ENCODE measurements at places on chromosomes 16 and 17.

GRCh38 chr16:70714581-70715054 is 28.8 kb upstream of the MTSS2 start:
- DNase-seq, result peak; percentile 14

GRCh38 chr17:40073454-40074174 is 10.8 kb downstream of the THRA start:
- DNase-seq, result no peak

GRCh38 chr16:12406926-12407690 is 396.6 kb downstream of the CPPED1 start:
- DNase-seq, result no peak

- DNase-seq, result no peak
Observed at GRCh38 chr17:50547736-50548083, 736 bp downstream of the SPATA20 start.

DNA sequence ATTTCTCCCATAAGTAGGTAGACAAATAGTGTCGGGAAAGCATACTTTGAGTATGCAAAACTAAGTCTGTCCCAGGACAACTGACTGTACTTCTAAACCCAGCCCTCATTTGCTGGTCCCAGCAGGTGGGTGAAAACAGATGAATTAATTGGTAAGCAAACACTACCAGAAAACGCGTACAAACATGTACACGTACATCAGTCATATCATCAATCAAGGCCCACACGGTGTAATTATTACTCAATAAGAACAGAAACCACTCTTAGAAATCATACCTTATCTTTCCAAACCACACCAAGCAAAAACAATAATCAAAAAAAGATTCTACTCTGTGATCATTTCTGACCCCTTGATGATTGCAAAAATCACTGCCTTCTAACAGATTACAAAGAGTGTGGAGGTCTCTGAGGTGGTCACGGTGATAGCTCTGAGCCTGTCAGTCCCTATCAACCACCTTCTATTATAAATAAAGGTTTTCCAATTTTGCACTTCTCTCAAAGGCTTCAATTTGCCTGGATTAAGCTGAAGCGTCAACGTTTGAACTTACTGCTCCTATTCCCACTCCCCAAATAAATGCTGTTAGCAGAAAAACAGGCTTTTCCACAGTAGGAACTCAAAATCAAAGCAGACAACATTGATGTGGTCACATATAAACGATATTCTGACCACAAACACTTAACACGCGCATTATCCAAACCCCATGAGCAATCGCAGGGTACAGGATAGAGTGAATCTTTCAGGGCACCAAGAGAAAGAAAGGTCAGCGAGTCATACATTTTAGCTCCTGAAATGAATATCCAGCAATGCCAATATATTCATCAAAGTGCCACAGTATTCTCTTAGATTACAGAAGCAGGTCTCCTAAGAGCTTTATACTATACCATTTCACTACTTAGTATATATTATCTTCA is 211.9 kb downstream of the STX8 start:
- no peak for DNase-seq

- DNase-seq, result no peak
Observed at GRCh38 chr17:78538033-78538776, 39.0 kb downstream of the DNAH17 start.

DNA sequence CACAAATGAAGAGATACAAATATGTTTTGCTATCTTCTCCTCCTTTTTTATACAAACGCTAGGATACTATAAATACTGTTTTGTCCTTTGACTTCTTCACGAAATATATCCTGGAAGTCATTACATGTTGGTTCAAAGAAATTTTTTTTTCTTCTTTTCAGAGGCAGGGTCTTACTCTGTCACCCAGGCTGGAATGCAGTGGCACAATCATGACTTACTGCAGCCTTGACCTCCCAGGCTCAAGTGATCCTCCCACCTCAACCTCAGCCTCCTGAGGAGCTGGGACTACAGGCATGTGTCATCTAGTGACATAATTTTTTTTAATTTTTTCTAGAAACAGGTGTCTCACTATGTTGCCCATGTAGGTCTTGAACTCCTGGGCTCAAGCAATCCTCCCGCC is 16.1 kb downstream of the CMC2 start:
- no peak for DNase-seq

DNA sequence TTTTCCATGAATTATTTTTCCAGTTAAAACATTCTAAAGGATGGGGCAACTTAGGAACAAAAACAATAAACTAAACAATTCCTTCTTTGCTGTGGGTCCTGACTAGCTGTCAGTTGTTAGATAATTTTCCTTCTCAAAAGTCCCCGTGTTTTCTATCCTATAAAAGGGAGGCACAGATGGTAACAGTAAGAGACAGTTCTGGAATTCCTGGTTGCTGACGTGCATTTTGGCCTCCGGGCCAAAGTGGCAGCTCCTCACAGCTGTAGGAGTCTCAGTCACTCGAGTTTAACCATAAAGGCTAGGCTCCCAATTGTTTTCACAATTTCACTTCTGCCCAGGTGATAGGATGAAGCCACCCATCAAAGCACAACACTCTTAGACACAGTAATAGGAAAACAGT is 77.0 kb upstream of the ZNF423 start:
- DNase-seq, result peak; percentile 30

DNA sequence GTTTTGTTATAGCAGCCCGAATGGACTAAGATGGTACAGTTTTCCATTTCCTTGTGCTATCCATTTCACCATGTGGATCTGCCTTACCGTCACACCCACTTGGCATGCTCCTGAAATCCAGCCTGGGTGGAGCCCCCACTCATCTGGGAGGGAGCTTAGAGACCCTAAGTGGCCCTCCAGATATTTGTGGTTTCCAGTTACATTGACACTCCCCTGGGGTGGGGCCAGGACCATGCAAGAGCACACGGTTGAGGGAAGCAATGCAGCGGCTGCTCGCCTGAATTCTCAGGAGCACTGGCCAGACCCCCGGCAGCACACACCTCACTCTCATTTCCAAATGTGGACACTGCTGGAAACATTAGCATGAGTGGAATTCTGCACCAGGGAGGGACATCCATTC is 231.1 kb downstream of the UTP18 start:
- no peak for DNase-seq

GRCh38 chr16:17377360-17378324 is 93.1 kb downstream of the XYLT1 start:
- no peak for DNase-seq

DNA sequence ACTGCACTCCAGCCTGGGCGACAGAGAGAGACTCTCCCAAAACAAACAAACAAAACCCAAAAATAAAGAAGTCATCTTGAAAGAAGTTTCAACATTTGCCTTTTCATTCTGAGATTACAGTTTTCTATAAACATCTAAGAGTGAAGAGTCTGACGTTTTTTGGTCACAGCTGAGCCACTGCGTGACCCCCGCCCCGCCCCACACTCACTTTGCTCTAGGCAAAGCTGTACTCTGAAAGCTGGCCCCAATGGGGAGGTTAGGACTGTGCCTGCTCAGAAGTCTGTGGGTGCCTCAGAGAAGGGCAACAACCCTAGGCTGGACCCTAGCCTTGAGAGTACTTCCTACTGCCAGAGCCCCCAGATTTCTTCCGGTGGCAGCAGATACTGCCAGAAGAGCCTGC is 19.3 kb downstream of the CYB5D2 start:
- no peak for DNase-seq

GRCh38 chr16:48422537-48422936 is 37.3 kb upstream of the SIAH1 start:
- DNase-seq, result no peak

- no peak for DNase-seq
Observed at GRCh38 chr16:2204416-2205103, 694 bp upstream of the MLST8 start.

- peak; percentile 81 for DNase-seq
Observed at GRCh38 chr16:46857368-46857945, 26.5 kb upstream of the C16orf87 start.

GRCh38 chr17:28333083-28333746 is 2.1 kb downstream of the IFT20 start:
- DNase-seq, result no peak

DNA sequence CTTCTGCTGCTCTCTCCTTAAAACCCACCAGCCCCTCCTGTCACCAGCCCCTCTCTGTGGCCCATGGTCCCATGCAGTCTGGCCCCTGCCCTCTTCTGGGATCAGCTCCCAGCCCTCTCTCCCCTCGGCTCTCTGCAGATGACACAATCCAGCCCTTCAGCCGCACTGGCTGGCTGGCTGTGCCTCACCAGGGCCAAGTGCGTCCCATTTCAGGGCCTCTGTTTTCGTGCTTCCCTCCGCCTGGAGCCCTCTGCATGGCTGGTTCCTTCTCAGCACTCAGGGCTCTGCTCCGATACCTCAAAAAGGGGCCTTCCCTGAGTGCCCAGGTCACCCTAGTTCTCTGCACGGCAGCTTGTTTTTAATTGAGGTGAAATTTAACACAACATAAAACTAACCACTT is 124.3 kb downstream of the SOCS1 start:
- DNase-seq, result no peak

DNA sequence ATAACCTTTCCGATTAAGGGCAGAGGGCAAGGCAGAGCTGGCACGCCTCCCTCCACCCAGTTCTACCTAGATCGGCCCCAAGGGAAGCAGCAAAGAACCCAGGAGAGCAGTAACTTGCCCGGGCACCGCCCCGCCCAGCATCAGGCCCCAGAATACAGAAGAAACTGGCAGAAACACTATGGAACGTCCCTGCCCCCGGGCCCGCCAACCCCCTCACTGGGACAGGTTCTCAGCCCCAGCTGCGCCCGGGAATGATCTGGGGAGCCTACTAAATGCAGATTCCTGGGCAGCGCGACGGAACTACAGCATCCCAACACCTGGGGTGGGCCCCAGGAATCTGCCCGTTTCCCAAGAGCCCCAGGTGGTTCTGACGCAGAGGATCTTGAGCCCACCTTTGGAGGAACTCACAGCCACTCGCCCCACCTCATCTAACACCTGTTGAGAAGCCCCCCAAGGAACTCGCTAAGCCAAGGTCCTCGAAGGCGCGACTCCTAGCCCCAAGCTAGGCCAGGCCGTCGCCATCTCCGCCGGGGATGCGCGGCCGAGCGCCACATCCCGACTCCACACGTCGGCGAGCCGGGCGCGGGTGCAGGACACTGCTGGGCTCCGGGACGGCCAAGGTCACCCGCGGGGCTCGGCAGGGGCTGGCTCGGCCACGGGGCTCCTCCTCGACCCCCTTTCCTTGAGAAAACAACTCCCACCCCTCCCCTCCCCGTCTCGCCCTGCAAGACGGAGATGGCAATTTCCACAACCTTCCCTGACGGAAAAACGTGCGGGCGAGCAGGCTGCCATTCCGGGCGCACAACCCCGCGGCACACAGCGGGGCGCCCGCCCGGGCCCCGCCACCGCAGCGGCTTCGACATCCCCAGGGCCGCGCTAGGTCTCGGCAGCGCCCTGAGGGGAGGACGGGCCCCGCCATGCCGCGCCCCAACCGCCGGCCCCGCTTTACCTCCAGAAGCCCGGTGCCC is 913 bp downstream of the CDIP1 start:
- DNase-seq, result peak; percentile 29

GRCh38 chr16:53014287-53014686 is 38.4 kb downstream of the CHD9NB start:
- no peak for DNase-seq

DNA sequence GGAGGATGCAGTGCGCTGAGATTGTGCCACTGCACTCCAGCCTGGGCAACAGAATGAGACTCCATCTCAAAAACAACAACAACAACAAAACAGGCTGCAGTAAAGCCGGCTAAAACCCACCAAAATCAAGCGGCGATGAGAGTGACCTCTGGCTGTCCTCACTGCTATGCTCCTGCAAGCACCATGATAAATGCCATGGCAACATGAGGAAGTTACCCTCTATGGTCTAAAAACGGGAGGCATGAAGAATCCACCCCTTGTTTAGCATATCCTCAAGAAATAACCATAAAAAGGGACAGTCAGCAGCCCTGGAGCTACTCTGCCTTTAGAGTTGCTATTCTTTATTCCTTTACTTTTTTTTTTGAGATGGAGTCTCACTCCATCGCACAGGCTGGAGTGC is 8.4 kb upstream of the LGALS3BP start:
- no peak for DNase-seq

DNA sequence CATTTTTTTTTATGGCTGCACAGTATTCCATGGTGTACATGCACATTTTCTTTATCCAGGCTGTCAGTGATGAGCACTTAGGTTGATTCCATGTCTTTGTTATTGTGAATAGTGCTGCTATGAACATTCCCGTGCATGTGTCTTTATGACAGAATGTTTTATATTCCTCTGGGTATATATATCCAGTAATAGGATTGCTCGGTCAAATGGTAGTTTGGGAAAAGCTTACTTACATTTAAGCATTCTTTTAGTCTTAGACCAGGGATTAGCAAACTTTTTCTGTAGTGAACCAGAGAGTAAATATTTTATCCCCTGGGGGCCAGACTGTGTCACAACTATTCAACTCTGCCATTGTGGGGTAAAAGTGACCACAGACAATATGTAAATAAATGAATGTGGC is 40.2 kb downstream of the MED13 start:
- DNase-seq, result no peak

DNA sequence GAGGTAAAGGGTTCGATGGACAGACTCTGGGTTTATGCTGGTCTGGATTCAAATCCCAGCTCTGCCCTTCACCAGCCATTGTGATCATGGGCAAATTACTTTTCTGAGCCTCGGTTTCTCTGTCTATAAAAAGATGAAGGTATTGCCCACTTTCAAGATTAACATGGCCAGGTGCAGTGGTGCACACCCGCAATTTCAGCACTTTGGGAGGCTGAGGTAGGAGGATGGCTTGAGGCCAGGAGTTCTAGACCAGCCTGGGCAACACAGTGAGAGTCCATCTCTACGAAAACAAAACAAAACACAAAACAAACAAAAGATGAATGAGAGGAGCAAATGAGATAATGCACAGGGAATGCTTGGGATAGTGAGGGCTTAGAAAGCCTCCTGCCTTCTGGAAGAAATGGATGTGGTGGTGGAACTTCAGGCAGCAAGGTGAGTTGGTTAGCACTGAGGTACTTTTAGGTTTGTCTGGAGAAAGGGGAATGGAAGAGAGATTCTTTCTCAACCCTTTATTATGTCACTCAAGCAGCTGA is 8.5 kb downstream of the ADGRG3 start:
- no peak for DNase-seq

GRCh38 chr17:12041312-12041711 is 20.6 kb downstream of the MAP2K4 start:
- no peak for DNase-seq

DNA sequence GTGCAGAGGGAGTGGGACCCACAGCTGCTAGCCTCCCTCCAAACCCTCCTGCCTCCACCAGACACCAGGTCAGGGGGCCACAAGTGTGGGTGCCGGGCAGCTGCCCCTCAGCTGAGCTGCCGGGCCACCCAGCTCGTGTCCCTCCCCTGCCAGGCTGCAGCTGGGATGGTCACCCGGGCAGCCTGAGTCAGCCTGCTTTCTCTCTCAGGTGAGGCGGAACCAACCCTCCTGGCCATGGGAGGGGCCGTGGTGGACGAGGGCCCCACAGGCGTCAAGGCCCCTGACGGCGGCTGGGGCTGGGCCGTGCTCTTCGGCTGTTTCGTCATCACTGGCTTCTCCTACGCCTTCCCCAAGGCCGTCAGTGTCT is 6.9 kb downstream of the SLC16A3 start:
- no peak for DNase-seq

All from spinal cord (tissue), 10 donors.